Activated T-helper 9 cell treated with anti-CD3 and anti-CD28 coated beads, Interleukin-2, amount 50 U/mL, for 16 hours (primary cell): ENCODE measurements at places on chromosomes 4 and X.

GRCh38 chrX:16903274-16904022 lies 33.3 kb upstream of the RBBP7 start:
- DNase-seq = no peak

DNA sequence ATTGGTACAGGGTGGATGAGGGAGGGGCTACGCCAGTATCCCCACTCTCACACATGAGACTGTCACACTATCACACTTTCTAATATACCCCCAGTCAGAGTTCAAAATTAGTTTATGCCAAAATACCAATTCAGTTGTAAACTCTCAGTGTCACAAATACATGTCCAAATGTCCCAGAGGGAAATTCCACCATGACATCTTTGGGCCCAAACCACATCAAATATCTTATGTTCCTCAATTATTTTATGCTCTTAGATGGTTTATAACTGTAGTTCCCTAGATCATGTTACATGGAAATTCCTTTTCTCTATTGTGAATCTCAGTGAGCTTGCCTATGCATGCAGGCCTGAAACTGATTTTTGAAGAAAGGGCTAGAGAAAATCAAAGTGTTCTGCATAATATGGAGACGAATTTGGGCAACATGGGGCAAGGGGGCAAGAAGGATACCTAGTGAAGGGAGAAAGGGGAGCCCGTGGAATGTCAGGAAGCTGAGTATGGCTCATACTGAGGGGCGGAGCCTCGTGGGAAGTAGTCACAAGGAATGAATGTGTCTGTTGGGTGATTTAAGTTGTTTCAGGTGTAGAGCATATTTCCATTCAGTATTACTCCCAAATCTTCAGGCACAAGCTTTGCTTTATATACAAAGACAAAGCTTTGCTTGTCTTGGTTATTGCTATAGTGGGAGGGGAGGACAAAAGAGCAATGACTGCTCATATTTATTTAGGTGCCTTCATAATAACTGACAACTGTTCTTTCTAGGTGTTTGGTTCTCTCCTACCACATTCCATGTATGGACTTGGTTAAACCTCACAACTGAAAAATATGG lies 40.8 kb downstream of the CLNK start:
- no peak for DNase-seq

- DNase-seq = no peak
Measured at GRCh38 chrX:115560978-115561604, at the start of gene PLS3. Gene PLS3, plus strand, starts transcription at chrX:115561174. Its CDS starts 49,077 bp downstream, at chrX:115610251.

- no peak for DNase-seq
Measured at GRCh38 chrX:23742174-23742696, 841 bp downstream of the ACOT9 start.

- no peak for DNase-seq
Measured at GRCh38 chr4:186808630-186809018, 85.0 kb upstream of the FAT1 start.

GRCh38 chr4:188110741-188111471 lies 1.5 kb upstream of the TRIML2 start:
- DNase-seq = no peak

- DNase-seq = no peak
Measured at GRCh38 chrX:43373032-43373431, 283.1 kb upstream of the MAOA start.

- no peak for DNase-seq
Measured at GRCh38 chr4:183374950-183375555, 52.8 kb upstream of the CLDN24 start.

GRCh38 chrX:13001961-13002671 lies 27.2 kb downstream of the TMSB4X start:
- no peak for DNase-seq

DNA sequence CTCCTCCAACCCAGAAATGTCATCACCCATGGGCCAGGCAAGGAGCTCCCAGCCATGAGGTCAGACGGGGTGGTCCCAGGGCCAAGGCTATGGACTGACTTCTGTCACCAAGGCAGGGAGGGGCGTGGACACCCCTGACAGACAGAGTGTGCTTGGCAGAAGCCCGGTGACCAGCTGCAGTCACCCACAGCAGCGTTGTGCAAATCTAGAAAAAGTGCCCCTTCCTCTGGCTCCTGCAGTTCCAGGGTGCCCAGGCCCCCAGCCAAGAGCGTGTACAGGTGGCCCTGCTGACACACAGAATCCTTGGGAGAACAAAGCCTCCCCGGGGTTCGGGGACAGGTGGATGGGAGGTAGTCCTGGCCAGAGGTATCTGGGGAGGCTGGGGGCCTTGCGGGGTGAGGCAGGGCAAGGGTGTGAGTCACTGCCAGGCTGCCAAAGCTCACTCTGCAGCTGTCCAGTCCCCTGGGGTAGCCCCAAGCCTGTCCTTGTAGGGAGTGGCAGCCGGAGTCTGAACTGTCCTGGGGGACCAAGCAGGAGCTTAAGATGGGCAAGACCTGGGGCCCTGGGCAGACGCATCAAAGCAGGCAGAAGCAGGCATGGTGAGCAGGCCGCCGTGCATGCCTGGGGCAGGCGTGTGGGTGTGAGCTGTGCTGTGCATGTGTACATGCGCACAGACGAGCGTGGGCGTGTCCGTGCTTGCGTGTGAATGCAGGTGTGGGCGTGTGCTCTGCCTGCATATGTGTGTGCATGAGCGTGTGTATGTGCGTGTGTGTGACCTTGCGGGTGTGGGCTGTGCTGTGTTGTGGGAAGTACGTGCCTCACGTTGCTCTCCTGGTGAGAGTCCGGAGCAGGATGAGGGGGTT lies 3.3 kb downstream of the MYL5 start:
- no peak for DNase-seq

DNA sequence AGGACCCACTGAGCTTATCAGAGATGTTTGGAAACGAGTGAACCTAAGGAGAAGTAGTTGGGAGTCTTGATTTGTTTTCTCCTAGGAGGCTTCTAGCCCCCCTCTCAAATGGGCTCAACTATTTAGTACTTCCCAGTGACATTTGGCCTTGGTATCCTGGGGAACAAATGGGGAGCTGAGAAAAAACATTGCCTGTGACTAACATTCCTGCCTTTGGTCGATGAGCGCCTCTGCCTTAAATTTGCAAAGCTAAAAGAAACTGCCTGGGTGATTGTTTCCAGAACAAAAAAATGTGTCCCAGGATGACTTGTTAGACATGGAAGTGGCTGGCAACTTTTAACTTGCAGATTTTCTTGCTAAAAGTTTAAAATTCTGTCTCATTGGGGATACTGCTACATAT lies 58.8 kb upstream of the IGFBP7 start:
- DNase-seq = no peak

- DNase-seq = no peak
Measured at GRCh38 chrX:133961046-133961445, 24.3 kb downstream of the GPC3 start.

DNA sequence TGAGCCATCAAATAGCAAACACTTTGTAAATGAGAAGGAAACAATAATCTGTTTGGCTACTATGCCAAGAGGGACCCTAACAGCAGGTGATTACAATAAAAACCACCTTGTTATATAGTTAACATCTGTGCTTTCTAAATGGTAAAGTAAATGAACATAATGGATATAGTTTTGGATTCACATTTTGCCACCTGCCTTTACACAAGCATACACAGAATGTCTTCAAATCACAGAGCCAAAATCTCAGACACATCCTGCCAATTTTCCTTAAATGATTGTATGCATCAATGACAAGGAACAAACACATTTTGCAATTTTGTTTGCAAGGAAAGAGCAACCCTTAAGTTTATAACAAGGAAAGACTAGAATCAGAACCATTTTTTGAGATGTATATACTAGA lies 334.2 kb downstream of the FSTL5 start:
- no peak for DNase-seq

- DNase-seq = no peak
Measured at GRCh38 chr4:56859841-56860240, 38.3 kb upstream of the SPINK2 start.

- DNase-seq = no peak
Measured at GRCh38 chrX:67545893-67546495, 2.2 kb downstream of the AR start.

- no peak for DNase-seq
Measured at GRCh38 chr4:11312389-11312788, 116.3 kb downstream of the HS3ST1 start.

DNA sequence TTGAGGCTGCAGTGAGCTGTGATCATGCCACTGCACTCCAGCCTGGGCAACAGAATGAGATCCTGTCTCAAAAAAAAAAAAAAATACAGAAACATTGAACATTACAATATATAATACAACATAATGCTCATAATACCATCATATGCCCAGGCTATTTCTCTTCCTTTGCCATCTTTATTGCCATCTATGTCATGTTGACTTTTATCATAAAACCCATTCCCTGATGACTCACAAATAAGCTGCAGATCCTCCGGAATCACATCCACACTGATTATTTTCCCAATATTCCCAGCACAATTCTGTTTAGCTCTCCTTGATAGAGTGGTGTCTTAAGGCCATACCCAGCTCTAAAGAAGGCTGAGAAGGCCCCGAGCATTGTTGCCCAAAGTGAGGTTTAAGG lies 9.2 kb upstream of the FBXW7 start:
- DNase-seq = no peak

DNA sequence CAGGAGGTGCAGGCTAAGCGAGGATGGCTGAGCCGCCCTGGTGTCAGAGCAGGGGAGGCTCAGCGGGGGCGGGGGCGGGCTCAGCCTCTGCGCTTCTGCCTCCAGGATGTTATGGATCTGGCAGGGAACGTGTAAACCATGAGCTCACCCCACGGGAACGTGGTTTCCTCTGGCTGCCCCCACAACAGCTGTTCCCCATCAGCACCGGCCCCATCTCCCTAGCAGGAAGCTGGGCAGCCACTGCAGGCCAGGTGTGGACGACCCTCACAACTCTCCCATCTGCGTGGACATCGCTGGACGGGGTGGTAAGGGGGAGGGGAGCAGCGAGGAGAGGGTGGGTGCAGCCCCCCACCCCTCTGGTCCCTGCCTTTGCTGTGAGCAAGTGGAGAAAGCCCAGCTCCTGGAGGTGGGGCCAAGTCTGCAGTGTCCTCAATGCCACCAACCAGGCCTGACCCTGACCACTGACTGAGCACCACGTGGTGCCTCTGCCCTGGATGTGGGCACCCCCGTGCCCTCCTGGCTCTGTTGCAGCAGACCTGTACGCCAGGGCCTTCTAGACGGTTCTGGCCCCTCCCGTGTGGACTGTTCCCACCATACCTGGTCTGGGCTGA lies 28.1 kb upstream of the SPON2 start:
- DNase-seq = no peak

GRCh38 chrX:146186540-146186939 lies 368.9 kb downstream of the SLITRK2 start:
- no peak for DNase-seq

GRCh38 chr4:8506373-8507195 lies 66.0 kb downstream of the TRMT44 start:
- no peak for DNase-seq

DNA sequence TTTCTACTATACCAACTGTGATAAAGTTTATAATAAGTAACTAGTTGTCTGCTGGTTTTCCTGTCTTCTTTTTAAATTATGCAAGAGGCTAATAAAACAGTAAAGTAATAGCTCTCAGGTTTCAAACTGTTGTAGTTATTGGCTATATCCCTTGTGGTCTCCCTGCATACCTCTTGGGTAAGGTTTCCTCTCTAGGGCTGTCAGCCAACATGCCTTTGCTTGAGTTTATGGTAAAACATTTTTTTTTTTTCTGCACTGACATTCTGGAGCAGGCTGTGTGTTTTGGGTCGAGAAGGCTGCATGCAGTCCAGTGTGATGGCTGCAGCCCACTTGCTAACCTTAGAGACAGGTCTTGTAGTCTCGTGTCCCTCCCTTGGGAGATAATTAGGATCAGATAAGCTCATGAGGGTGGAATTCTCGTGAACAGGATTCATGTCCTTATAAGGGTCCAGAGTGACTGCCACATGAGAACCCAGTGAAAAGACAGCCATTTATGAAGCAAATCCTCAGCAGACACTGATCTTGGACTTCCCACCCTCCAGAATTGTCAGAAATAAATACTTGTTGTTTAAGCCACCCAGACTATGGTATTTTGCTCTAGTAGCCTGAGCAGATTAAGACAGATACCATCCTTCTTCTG lies 831.2 kb downstream of the CCSER1 start:
- no peak for DNase-seq

DNA sequence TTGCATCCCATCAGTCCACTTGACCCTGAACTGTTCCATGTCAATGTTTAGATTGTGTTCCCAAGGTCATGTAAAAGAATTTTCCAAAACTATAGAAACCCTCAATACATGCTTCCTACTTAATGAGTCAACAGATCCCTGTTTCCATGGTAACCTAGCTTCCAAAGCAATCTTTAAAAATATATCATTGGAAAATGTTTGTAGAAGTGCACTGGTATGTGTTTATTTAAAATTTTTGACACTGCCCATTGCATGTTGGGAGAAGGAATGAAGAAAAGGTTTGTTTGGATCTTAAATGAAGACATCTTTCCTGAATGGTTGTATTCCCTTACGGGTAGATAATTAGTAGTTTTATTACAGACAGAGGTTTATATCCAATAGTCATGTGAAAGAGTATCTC lies 345.3 kb downstream of the GABRG1 start:
- DNase-seq = no peak

DNA sequence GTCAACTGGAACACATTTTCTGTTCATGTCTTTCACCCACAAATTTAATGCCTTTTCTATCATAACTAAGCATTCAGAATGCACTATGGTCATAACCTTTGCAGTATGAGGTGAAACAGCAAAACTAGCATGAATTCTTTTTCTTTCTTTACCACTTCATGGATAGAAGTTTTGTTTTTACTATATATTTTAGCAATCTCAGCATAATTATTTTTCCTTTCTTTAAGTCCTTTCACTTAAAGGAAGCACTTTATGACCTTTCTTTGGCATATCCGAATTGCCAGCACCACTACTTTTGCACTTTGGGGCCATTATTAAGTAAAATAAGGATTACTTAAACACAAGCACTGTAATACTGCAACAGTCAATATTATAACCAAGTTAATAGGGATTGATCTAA lies 115.1 kb upstream of the DKK2 start:
- DNase-seq = no peak

DNA sequence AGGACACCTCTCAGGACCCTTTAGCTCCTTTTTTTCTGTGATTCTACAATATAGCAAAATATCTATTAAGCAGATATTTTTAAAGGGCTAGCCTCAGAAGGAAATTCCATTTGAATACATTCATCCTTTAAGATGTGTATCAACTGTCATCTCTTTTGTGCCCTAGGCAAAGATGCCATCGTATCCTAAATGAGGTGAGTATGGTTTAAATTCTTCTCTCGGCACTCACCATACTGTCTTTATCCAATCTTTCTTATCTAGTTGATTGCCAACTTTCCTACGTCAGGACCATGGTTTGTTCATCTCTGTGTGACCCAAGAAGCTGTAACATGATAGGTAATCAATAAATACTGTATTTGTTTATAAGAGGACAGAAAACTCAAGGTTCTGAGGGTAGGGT lies 176.0 kb downstream of the LDB2 start:
- DNase-seq = no peak

- no peak for DNase-seq
Measured at GRCh38 chr4:14184265-14184664, 556.7 kb upstream of the BOD1L1 start.

- DNase-seq = no peak
Measured at GRCh38 chr4:118279920-118280432, 72.8 kb downstream of the PRSS12 start.

GRCh38 chrX:49191574-49192011 lies 5.4 kb upstream of the PRICKLE3 start:
- DNase-seq = no peak
